NCI-H1694 treated with DMSO at 0.1 percent for 48 hours (cell line): ENCODE measurements at places on chromosomes 16 and 17.

DNA sequence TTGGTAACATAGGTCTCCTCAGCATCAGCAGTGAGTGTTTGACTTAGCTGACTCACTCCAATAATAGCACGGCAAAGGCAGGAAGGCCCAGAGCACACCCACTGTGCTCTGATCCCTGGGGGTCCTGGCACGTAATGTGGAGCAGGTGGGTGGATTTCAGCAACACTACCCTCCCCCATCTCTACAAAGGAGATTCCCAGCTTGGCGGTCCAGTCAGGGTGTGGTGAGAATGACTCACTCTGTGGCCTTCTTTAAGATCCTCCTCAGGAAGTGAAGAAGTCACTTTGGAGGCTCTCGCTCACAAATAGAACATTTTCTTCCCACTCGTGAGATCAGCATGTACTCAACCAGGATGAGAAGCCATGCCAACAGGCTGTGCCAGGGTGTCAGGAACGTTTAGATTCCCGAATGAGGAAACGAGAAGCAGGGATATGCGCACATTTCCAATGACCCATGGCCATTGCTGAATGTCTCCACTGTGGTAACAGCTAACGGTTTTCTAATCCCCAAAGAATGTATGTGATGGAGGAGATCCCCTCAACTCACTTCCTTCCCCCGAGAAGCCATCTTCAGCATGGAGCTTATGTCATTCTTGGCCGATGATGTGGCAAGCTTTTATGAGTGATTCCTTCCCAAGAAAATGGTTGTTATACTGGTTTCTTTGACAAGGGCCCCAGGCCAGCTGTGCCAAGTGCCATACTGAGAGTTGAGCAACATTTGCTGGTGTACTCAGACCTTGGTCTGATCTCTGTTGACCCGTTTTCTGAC is 365.2 kb downstream of the C16orf95 start:
- no peak for DNase-seq

DNA sequence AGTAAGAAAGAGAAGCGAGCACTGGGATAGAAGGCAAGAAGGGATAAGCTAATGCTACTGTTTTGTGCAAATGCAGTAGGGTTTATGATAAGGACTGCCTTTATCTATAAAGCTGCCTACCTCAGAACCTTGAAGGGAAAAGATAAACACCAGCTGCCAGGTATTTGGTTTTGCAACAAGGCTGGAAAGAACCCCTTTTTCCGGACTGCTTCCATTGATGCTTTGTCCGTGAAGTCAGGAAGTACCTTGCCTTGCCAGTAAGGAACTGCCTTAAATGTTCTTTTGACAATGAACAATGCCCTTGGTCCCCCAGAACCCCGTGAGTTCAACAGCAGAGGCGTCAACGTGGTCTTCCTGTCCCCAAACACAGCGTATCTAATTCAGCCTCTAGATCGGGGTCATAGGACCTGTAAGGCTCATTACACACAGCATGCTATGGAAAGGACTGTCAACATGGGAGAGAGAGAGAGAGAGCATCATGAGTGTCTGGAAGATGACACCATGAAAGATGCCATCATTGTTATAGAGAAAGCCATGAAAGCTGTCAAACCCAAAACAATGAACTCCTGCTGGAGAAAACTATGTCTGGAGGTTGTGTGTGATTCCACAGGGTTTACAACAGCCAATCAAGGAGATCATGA is 113.4 kb downstream of the ANKRD11 start:
- DNase-seq: no peak

GRCh38 chr16:85313526-85314301 is 201.4 kb upstream of the CIBAR2 start:
- peak; percentile 61 for DNase-seq

GRCh38 chr16:11526655-11527350 is 59.9 kb downstream of the LITAF start:
- no peak for DNase-seq

DNA sequence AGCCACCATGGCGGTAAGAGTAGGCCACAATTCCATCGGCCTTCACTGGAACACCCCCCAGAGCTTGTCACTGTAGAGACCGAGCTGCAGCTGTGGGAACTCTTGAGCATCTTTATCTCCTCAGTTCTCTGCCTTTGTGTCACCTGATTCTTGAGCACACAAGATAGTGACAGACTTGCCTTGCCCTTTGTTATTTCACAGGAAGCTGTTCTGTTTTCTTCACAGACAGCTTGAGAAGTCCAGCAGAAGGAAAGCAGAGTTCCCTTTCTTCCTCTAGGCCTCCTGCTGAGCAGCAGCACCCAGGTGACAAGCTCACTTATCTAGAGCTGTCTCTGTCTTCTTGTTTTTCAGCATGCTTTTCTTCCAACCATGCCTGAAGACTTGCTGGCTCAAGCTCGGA is 38.4 kb upstream of the ENDOV start:
- DNase-seq: no peak

GRCh38 chr17:33267271-33267790 is 25.8 kb downstream of the ASIC2 start:
- no peak for DNase-seq

DNA sequence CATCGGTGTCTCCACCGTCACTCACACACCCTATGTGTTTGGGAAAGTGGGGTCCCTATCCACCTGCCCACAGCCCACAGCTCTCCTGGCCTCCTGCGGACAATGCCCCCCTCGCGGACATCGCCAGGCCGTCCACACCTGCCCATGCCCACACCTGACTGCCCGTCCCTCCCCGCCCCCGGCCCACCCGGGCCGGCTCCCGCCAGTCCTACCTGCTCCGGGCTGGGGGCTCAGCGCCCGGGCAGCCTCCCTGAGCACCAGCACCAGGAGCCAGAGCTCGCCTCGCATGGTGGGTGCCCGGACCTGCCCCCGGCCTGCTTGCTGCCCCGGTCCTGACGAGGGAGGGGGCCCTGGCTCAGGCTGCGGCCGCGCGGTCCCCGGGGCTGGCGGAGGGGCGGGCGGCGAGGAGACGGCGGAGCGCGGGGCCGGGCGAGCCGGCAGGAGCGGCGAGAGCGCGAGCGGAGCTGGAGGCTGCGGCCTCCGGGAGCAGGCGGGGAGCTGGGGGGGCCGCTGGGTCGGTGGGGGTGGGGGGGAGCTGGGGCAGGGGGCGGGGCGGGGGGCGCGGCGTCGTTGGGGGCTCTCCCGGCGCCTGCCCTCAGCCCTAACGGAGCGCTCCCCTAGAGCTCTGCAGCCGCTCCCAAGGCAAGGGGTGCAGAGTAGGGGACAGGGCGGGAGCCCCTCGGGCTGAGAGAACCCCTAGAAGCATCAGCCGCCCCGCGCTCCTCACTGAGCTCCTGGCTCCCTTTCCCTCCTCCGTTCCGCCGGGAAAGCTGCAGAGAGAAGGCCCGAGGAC is at the start of gene PLXDC1:
Gene PLXDC1 (minus strand): TSS at position 488 of the 793 bp plus-strand sequence. CDS start 200 bp downstream, at position 288.
- DNase-seq: no peak

DNA sequence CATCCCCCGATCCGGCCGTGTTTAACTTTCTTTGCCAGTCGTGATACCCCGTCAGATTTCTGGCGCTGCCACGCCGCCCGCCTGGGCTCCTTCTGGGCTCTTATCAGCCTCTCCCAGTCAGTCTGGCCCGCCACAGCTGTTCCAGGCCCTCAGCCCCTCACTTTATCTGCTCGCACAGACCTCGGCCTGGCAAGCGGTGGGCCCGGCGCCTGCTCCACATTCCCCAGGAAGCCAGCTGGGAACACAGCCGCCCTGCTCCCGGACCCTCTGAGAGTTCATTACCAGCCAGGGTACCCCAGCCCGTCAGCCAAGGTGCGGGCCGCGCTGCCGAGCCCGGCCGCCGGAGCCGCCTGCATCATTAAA is 157.5 kb downstream of the ZNF423 start:
- DNase-seq: no peak

DNA sequence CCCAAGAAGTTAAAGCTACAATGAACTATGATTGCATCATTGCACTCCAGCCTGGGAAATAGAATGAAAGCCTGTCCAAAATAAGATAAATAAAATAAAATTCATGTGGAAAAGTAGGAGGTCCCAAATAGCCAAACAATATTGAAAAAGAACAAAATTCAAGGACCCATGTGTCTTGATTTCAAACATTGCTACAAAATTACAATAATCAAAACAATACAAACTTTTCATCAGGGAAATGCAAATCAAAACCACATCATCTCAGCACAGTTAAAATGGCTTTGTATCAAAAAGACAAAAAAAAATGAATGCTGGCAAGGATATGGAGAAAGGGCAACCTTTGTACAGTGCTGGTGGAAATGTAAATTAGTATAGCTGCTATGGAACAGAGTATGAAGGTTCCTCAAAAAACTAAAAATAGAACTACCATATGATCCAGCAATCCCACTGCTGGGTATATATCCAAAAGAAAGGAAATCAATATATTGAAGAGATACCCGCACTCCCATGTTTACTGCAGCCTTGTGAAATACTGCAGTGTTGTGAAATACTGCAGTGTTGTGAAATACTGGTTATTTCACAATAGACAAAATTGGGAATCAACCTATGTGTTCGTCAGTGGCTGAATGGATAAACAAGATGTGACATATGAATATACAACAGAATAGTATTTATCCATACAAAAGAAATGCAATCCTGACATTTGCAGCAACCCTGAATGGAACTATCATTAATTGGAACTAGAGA is 24.5 kb upstream of the ZNF287 start:
- no peak for DNase-seq
